Motor neuron (in vitro differentiated cells): ENCODE measurements at places on chromosomes 16 and 17. TPM values are rescaled to one million over a fixed set of nuclear protein-coding genes. Genes with fewer than 3 reads are reported as not detected.

Gene SCARF1
- total RNA-seq: 0.48 and 0.56 TPM in 2 replicates

Gene NEK8
- total RNA-seq: 4.0 and 4.1 TPM in 2 replicates

Gene EFNB3
- total RNA-seq: 20.5 and 21.1 TPM in 2 replicates

Gene BTBD17
- 3.9 and 6.2 TPM in 2 replicates for total RNA-seq

- peak; percentile 64 for ATAC-seq
Observed at GRCh38 chr17:35088356-35088880, 24.9 kb upstream of the RFFL start.

DNA sequence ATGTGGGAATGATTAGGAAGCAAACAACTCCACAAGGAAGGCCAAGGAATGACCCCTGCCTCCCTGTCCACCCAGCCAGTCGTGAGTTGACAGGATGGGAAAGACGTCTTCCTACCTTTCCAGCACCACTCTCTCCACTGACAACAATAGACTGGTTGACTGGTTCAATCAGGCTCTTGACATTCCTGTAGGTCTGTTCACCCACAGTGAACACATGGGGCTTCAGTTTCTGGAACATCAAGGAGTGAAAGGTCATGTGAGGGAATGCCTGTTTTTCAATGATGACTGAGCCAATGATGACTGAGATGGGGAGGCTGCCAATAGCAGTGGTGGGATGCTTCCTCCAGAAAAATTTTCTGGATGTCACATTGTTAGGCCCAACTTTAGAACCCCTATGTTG lies 9.6 kb downstream of the MYO19 start:
- no peak for ATAC-seq
